ENCODE measurements at places on chromosomes 5 and 9.

DNA sequence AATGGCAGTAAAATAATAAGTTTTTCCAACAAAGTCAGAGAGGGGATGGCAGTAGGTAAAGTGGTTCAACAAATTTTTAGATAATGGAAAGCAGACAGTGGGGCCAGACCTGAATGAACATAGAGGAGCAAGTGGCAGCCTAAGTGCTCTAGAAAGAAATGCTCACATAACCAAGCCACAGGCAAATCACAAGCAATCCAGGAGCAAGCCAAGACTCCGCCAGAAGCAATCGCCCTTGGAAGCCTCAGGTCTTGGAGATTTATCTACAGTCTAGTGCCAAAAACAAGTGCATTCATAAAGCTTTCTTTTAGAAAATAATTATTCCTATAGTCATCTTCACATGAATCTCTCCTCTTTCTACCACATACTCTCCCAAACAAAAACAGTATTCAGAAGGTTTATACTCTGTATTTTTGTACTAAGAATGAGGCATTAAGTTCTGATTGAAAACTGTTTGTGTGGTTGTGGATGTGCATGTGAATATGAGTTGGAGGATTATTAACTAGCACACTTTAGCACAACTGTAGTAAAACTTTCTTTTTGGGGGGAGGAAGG is 375.5 kb downstream of the CDH9 start:
- DNase-seq, result no peak

- no peak for DNase-seq
These were observed at the start of gene PCDHGA3 for GRCh38 chr5:141343242-141343952. PCDHGA3 (plus strand) TSS chr5:141343829; CDS start chr5:141344034, 205 bp downstream.

- DNase-seq, result no peak
These were observed 46.1 kb downstream of the DCP2 start for GRCh38 chr5:113022661-113023060.

GRCh38 chr5:29005386-29005785 is 1967.0 kb upstream of the CDH9 start:
- no peak for DNase-seq

GRCh38 chr5:51279983-51280706 is 103.1 kb upstream of the ISL1 start:
- DNase-seq, result no peak

- DNase-seq, result no peak
These were observed 380.5 kb upstream of the SMC2 start for GRCh38 chr9:103713631-103714030.

- no peak for DNase-seq
These were observed 24.3 kb upstream of the RPS14 start for GRCh38 chr5:150473673-150474358.

DNA sequence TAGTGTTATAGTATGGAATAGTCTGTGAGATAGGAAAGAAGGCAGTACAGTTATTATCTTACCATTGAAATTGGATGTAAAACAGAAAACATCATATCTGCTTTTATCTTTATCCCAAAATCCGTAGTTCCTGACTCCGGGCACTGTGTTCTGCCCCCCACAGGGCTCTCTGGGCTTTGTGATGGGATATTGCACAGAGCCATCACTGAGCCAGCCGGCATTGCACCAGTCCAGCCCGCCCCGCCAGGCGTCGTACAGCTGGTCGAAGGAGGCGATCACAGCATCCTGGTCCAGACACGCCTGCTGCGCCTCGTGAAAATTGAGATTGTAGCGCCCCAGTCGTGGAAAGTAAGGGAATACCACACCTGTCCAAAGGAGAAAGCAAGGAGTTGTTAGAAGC is 76.4 kb downstream of the HAPLN1 start:
- DNase-seq, result no peak

DNA sequence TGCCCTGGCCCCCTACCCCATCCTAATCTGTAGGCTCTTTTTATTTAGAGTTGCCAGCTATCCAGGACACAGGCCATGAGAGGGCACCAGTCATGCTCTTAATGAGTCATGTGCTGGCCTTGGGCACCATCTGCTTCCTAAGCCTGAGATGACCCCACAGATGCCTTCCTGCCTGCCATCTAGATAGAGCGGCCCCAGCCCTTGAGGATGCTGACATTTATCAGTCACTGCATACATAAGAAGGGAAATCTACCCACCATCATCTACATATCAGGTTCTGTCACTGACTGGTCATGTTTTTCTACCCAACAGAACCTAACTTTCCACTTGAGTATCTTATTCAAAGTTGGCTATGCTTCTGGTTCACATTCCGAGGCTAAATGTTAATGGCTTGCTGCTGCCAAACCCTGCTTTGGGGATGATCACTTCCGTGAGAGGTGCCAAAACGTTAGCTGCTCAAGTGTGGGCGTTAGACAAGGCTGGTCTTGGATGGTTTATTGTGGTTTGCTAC is 49.9 kb upstream of the TTC23L start:
- DNase-seq, result no peak

- DNase-seq, result no peak
These were observed 1594.2 kb upstream of the CDH9 start for GRCh38 chr5:28632607-28633006.

DNA sequence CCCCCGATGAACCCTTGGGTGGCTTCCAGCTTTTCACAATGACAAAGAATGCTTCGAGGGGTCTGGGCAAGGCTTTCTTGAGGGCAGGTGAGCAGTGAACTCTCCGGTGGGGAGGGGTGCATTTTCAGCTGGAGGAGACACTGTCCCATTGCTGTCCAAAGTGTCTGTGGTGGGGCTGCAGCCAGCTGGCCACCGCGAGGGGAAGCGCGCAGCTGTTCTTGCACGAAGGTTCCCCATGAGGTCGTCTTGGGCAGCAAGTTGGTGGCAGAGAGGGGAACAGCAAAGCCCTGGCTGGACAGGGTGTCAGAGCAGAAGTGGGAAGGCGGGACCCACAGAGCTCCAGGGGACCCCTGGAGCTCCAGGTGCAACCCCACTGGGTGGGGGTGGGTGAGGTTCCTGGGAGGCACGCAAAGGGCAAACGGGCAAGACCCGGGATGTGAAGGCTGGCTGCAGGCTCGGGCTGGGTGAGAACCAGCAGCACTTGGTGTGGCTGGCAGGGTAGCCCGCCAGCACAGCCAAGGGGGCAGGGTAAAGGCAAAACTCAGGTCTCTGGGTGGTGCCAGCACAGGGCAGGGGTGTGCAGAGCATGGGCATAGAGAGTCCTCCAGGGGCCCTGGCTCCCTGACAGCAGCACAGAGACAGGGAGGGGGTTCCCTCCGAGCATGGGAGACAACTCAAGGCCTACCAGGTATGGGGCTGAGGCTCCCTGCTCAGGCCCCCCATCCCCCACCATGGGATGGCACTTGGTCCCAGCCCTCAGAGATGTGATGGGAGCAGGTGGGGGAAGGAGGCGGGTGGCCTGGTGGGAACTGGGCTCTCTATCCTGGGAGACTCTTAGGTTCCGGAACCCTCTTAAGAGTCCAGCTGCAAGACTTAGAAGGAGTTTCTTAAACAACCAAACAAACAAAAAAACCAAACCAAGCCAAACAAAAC is 26.6 kb downstream of the TSPAN17 start:
- DNase-seq, result no peak
